ENCODE measurements at places on chromosomes 2 and 18. TPM values are rescaled to one million over a fixed set of nuclear protein-coding genes. Genes with fewer than 3 reads are reported as not detected.

DNA sequence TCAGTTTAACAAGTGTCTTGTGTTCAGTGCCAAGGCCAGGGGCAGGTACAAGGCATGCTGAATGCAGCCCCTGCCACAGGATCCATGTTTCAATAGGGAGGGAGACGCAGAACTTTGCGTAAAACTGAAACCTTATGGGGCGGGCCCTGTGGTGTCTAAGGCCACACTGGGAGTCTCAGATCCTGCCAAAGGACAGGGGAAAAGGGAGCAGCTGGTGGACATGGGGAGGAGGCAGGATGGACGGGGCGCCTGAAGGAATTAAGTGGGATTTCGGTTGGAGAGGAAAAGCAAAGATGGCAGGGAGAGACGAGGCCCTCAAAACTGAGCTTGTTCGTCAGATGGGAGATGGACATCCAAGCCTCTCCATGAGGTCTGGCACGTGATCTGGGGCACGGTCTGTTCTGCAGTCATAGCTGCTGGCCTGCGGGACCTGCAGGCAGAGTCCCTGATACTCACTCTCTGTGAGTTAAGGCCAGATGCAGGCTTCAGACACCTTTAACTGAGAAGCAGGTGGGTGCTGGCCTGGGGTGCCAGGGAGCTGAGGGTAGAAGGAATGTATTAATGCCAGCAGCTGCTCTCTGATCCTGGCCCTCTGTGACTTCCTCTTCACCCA is 48.8 kb downstream of the TCF7L1 start:
- H3K27me3 ChIP-seq, result no peaks in the 10 kb centered on the region
- H3K27ac ChIP-seq, result no peak overlapping the region
- H3K4me1 ChIP-seq, result peaks cover 25% of the 10 kb centered on the region
- peaks cover 15% of the 10 kb centered on the region for H3K36me3 ChIP-seq

- H3K27me3 ChIP-seq, result peaks cover 38% of the 10 kb centered on the region
- H3K27ac ChIP-seq, result no peak overlapping the region
- no peaks in the 10 kb centered on the region for H3K36me3 ChIP-seq
- no peak for DNase-seq
Observed at GRCh38 chr2:174731546-174731945, 32.7 kb downstream of the CHRNA1 start.

DNA sequence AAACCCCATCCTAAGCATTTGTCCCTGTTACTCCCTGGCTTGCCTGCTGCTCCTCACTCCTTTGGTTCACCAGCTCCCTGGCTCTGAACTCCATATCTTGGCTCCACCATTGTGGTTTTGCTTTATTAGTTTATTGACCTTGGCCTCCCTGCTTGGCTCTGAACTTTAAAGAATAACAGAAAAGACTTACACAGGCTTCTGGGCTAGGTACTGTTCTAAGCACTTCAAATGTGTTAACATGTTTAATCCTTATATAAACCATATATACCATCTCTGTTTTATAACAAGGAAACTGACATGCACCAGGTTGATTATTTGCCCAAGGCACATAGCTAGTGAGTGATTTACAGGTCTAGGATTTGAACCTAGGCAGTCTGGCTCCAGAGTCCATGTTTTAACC is 149.7 kb upstream of the CAPN13 start:
- H3K4me3 ChIP-seq, result no peak overlapping the region
- H3K27ac ChIP-seq, result no peak overlapping the region
- no peaks in the 10 kb centered on the region for H3K36me3 ChIP-seq

GRCh38 chr18:60508108-60508507 is 135.5 kb upstream of the MC4R start:
- DNase-seq, result no peak
- no peak overlapping the region for H3K27ac ChIP-seq
- no peak overlapping the region for H3K4me3 ChIP-seq
- no peaks in the 10 kb centered on the region for H3K36me3 ChIP-seq
- no peaks in the 10 kb centered on the region for H3K4me1 ChIP-seq

GRCh38 chr2:99079226-99079625 is 62.3 kb upstream of the C2orf15 start:
- no peaks in the 10 kb centered on the region for H3K36me3 ChIP-seq
- H3K27ac ChIP-seq, result no peak overlapping the region
- DNase-seq, result no peak
- H3K27me3 ChIP-seq, result no peaks in the 10 kb centered on the region

The COX5B gene
- 244 TPM for total RNA-seq

The C18orf54 gene
- 31.9 TPM for total RNA-seq

The CCDC68 gene
- total RNA-seq, result 0.56 TPM
